ENCODE measurements at places on chromosomes 11 and 22.

DNA sequence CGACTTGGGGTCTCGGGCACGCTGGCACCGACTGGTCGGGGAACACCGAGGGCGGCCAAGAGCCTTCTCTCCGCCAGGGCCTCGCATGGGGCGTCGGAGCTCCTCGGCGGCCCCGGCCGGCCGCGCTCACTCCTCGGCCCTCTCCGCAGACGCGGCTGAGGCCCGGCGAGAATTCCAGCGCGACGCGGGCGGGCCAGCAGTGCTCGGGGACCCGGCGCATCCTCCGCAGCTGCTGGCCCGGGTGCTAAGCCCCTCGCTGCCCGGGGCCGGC, 5.6 kb downstream of the TBX1 start:
- no peak for DNase-seq

DNA sequence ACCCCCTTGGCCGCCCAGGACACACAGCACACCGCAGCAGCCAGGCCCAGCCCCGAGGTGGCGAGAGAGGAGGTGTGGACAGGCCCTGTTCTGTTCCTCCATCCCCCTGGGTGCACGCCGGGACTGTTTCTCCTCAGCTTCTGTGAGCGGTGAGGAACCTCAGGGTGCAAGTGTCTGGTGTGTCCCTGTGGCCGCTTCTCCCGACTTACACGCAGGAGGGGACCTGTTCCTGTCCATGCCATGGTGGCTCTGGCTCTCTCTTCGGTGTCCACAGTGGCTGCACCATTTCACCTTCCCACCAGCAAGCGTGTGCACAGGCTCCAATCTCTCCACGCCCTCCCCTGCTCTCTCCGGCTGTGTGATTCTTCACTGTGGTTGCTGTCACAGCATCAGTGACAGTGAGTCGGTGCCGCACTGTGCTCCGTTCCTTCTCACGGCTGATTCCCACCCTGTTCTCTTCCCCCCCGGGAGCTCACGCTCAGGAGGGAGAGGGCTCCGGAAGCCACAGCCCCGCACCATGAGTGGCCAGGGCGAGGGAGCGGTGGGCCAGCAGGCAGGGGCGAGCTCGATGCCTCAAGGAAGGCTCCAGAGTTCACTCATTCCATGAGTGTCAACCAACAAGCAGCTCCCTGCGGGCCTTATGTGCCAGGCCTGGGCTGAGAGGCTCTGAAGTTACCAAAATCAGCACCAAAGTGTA, 18.6 kb upstream of the WNT7B start:
- no peak for DNase-seq

DNA sequence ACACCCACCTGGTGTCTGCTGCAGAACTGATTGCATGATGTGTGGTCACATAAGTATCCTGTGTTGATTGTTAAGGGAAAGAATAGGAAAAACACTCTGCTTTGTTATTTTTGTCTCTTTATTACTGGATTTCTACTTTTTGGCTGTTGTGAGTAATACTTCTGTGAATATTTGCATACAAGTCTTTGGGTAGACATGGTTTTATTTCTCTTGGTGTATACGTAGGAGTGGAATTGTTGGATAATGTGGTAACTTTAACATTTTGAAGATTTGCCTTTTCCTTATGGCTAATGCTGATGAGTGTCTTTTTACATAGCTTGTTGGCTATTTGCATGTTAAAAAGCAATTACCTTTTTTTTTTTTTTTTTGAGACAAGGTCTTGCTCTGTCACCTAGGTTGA, 13.1 kb downstream of the PPP6R3 start:
- no peak for DNase-seq

GRCh38 chr11:25200925-25201324, 704.1 kb downstream of the LUZP2 start:
- no peak for DNase-seq

DNA sequence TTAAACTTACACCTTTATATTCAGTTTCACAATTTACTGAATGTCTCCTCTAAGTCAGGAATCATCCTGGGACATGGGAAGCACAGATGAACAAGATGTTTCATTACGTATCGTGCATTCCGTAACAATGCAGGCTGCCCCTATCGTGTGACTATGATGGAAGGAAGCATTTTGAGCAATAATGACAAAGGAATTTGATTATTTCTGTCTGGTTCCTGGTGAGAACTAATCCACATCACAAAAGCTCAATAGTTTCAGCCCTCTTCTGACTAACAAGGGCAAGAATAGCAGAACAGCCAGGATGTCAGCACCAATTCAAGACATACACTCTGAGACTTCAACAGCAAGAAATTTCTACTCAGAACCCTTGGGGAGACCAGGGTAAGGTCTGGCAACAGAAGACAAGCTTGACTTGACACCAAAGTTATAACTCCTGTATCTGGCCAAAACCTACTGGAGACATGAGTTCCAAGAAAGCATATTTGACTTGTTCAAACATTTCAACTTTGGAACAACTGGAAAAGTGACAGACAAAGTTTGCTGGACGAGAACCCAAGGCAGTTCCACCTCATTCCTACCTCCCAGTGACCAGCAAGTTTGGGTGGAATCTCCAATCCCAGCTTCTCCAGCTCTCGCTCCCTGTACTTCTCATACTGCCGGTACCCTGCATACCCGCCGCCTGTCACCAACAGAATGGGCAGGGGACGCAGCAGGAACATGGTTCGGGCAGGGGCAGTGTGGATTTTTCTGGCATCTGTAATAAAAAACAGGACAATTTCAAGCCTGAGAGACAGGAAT, 14.3 kb downstream of the PISD start:
- DNase-seq = no peak

- no peak for DNase-seq
Measured at GRCh38 chr22:47307326-47307725, 544.9 kb downstream of the TBC1D22A start.

DNA sequence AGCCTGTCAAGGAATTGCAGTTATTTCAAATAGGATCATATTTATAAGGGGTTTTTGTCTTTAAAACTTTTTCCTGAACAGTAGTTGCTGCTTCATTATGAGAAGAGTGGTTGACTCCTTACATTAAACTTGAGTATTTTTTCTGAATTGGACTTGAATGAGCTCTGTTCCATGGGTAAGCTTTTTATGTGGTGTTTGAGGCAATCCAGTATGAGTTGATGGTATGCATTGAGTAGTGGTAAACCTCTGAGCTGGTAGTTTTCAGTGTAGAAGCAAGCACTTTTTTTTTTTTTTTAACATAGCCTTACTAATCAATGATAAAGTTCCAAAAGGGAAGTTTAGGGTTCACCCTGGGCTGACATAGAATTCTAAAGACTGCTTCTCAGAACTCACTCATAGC, 3.4 kb downstream of the KMT2A start:
- DNase-seq = no peak

DNA sequence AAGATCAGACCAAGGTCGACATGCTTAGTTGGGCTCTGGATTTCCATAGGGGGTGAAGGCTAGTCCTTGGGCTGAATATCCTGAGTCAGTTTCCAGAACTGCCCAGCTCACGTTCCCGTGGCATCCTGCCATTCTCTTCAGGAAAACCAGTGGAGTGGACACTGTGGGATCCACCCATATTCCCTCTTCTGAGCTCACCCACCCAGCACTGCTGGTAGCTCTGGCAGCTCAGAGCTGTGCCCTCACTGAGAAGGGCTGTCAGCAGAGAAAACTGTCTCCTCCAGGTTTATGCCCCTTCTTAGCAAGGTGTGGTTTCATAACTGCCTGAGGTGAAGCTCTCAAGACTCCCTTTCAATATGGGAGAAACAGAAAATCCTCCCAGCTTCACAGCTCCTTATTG, 111.7 kb downstream of the GGTLC2 start:
- no peak for DNase-seq

Measured in GF-D8 (cell line).